ENCODE measurements at places on chromosomes 3 and 15. TPM values are rescaled to one million over a fixed set of nuclear protein-coding genes. Genes with fewer than 3 reads are reported as not detected.

DNA sequence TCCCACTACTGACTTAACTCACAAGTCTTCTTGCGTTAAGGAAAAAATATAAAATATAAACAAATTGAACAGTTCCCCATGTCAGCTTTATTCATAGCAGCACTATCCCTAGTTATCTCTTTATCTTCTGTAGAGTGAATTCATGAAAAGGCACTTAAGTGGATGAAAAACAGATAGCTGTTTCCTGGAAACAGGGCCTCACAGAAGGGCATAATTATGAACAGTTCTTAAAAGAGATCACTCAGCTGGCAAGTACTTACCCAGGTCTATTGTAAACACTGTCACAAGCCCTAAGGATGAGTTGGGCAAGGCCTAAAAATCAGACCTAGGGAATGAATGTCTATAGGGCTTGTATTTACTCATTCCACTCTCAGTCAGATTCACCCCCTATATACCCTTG is 10.7 kb downstream of the MB21D2 start:
- no peak for DNase-seq

The LRRC15 gene
- not detected for total RNA-seq

DNA sequence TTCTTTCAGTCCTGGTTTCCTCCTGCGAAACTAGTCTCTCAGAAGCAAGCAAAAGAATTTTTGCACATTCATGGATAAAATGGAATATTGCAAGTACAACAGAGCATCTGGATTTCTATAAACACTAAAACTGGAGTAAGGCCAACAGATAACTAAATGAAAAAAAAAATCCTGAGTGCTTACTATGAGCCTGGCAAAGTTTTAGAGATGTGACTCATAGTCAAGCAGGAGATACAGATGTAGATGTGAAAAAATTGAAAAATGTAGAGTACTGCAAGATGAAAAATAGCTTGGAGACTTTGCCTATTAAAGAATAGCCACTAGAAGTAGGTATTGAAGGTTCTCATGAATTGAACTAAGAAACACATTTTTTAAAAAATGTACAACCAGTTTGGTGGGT is 397.4 kb downstream of the OTOL1 start:
- DNase-seq, result no peak

The CORO2B gene
- total RNA-seq, result 1.0 TPM

GRCh38 chr3:172039436-172040077 is at the start of gene FNDC3B:
Gene FNDC3B (plus strand): TSS chr3:172039578. CDS start chr3:172112480, 72,902 bp downstream.
- DNase-seq, result peak; percentile 96

GRCh38 chr3:167736264-167736787 is 805 bp downstream of the SERPINI1 start:
- no peak for DNase-seq

Measured in body of pancreas (tissue), 4 donors.